ENCODE measurements at places on chromosomes 3 and 15. TPM values are rescaled to one million over a fixed set of nuclear protein-coding genes. Genes with fewer than 3 reads are reported as not detected.

Gene KIF7
- total RNA-seq: 0.13 TPM

Gene CPLX3
- not detected for total RNA-seq

Gene PIERCE2
- total RNA-seq: not detected

Gene MME
- total RNA-seq: not detected

Gene GPR176
- 0.08 TPM for total RNA-seq

Gene GOLGA6L24
- total RNA-seq: not detected

Gene HRG
- not detected for total RNA-seq

Gene ZBTB47
- 1.1 TPM for total RNA-seq

Gene SUSD5
- not detected for total RNA-seq

Gene TLR9
- 0.83 TPM for total RNA-seq

Gene FBXW12
- total RNA-seq: not detected

Measured in activated CD4-positive, alpha-beta memory T cell treated with anti-CD3 and anti-CD28 coated beads, Interleukin-2, amount 10 ng/mL, durations not matched to agents 7 days and 5 days (primary cell).